Smooth muscle cell of the brain vasculature (primary cell): ENCODE measurements at places on chromosomes 3 and 15.

- DNase-seq: no peak
Measured at GRCh38 chr3:61357902-61358301, 106.7 kb upstream of the FHIT start.

DNA sequence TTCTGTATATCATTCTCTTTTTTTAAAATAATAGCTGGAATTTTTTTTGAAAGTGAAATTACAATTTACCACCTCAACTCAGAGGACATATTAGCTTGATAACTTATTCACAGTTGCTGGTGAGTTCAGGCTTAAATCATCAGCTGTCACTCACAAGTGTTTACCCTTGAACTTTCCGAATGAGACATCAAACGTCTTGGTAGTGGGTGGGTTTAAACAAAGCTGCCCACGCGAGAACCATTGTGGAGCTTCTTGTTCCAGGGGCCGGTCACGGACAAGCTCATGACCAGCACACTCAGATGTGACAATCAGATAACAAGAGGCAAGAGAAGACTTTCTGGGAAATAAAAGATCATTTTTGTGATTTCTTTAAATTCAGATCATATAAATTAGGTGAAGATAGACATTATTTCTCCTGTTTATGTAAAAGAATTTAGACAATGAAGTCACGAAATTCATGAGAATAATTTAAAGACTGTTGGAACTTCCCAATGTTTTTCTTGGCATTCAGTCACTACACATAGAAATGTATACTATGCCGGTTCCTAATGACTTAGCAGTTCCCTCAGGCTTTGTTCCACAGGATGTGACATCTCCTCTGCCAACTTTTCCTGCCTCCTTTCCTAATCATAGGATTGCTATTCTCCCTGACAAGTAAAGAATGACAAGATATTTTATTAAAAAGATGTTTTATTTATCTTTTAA is 29.3 kb downstream of the BTD start:
- DNase-seq: no peak

DNA sequence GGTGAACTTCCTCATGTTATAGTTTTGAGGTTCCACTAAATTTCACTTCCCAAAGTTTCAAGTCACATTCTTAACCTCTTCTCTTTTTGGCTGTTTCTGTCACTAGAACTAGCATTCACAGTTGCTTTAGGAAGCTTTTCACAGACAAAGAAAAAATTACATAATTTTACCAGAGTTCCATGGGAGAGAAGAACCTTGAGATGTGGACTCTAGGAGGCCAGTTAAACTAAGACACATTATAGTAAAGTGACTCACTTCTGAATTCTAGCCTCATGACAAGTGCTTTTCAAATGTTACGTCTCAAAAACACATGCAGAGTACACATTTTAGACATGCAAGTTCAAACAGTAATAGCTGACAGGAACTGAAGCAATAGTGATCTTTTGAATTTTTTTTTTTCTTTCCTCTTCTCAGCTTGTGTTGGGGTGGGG is 39.9 kb upstream of the LRTM1 start:
- DNase-seq: no peak

DNA sequence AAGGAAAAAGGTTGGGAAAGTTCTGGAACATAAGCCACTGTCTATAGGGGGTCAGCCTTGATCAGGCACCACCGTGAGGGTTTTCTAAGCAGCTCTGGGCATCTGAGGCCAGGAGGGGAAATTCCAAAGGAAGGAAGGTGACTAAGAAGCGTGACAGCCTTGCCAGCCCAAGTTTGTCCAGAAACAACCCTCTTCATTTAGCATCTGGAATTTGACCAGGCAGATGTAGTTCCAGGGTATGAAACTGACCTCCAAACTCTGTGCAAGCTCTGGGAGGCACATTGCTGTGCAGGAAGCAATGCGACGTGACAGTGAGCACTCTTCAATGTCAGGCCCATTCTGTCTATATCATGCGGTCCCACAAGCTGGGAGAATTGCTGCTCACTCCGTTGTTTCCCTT is 85.4 kb upstream of the TPM1 start:
- DNase-seq: no peak

GRCh38 chr15:73684581-73685455 is 635 bp downstream of the CD276 start:
- DNase-seq: no peak

DNA sequence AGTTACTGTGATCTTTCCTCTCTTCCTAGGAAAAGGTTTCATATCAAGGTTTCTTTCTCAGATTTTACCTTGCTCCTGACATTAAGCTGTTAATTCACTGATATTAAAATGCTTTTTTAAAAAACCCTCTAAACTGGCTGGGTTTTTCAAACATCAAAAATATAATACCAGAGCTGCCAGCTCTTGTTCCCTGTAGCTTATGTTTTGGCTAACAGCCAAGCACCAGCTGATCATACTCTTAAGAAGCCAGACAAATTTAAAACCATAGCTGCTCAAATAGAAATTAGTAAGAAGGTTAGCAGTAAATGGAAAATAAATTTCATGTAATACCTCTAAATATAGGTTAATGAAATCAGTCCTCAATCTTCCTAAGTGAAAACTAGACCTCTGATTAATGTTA is 657.5 kb downstream of the GRM7 start:
- DNase-seq: peak; percentile 18

- no peak for DNase-seq
Measured at GRCh38 chr3:38458796-38459498, 5.3 kb downstream of the ACVR2B start.

- DNase-seq: peak; percentile 43
Measured at GRCh38 chr3:52682016-52682415, 3.7 kb downstream of the PBRM1 start.

DNA sequence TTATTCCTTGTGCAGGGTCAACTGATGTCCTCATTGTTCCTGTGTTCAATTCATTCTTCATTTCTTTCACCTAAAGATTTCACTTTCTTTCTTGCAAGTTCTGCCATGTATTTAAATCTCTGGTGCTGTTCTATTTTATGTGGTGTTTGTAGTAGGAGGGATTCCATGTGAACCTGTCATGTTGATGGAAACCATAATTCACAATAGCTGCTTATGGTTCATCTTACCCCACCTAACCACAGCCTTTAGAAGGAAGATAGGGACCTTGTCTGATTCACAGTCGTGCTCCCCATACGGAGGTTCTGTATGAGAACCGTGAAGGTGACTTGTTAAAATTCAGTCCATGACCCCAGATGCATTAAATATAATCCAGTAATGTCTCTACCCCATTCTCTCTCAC is 21.9 kb downstream of the SLCO2A1 start:
- DNase-seq: no peak

DNA sequence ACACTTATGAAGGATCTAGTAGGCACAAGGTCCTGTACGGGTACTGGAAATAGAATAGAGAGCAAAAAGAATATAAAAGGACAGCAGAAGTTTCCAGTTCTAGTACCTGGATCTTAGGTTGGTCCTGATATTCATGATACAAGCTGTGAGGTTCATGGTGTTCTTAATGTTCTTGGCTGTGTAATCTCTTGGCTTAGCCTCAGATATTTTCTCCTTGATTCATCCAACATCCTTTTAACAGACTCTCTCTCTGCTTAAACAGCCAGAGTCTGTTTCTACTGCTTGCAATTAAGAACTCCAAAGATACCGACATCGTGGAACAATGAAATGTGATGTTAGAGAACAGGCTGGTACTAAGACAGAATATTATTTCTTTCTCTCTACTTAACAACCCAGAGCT is 49.9 kb downstream of the CNTN3 start:
- no peak for DNase-seq

DNA sequence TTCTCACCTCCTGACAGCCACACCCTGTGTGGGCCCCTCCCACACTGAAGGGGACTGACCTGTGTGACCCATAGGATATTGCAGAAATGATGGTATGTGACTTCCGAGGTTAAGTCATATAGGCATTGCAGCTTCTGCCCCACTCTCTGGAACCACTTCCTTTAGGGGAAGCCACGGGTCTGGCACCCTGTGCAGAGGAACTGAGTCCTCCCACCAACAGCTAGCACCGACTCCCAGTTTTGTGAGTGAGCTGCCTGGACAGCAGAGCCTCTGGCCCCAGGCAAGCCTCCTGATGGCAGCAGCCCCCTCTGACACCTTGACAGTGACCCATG is 24.6 kb upstream of the SLC6A6 start:
- DNase-seq: no peak

DNA sequence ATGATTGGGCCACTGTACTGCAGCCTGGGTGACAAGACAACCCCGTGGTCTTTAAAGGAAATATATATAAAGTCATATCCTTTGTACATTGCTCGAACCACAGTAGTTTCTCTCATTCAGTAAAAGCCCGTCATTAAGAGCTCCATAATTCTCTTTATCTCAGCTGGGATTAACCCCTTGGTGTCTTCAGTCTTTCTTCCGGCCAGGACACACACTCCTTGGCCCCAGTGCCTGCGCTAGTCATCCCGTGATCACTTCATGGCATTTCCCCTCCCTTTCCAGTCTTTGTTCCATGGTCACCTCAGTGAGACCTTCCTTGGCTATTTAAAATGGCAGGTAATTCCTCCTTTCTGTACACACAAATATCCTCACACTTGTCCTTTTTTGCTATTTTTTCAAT is 3.3 kb downstream of the RPL35A start:
- no peak for DNase-seq

DNA sequence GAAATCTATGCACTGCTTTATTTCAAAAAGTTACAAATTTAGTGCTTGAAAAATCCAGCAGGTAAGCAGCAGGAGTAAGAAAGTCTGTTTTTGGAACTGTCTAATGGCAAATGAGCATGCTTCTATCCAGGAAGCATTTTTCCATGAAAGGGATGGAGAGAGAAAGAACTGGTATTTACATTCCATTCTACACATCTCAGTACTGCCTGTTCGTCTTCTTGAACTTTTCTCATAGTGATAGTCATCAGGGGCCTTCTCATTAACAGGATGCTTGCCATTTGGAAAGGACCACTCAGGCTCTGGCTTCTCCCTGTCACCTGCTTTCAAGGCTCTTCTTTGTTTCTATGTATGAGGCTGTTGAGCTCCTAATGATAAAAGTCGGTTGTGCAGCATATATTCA is 267.3 kb upstream of the IL12A start:
- no peak for DNase-seq

- no peak for DNase-seq
Measured at GRCh38 chr3:84946240-84946639, 12.5 kb upstream of the CADM2 start.
